ENCODE measurements at places on chromosomes 13 and 19. TPM values are rescaled to one million over a fixed set of nuclear protein-coding genes. Genes with fewer than 3 reads are reported as not detected.

Gene SLC10A2
- total RNA-seq: 0.19 TPM

Gene DOHH
- total RNA-seq: 12.2 TPM

DNA sequence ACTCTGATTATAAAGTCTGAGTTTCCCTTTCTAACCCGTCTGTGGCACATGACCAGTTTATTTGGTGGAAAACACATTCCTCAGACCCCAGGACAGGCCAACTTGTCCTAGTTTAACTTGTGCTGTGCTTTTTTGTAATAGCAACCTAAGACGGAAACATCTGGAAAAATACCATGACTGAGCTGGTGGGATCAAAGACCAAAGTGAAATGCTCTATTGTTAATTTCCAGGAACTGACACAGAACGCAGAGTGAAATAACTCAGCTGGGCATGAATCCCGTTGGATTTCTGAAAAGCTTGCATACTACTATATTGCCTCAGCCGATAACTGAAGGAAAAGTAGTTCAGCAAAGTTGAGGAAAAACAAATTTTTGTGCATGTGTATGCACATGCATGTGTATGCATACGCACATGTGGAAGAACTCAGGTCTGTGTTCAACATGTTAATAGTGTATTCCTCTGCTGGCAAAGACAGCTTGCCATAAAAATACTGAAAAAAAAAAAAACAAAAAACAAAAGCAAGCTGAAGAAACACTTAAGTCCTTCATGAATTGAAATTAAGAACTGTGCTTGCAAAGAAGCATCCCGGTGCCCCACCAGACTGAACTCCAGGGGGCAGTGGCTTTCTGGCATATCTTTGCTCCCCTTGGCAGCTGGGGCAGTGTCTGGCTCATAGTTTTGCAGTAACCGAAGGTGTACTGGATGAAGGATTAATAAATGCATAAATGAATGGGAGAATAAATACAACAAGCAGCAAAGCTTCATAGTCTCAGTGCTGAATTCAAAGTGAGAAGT lies 187.8 kb downstream of the LHFPL6 start:
- DNase-seq: no peak

DNA sequence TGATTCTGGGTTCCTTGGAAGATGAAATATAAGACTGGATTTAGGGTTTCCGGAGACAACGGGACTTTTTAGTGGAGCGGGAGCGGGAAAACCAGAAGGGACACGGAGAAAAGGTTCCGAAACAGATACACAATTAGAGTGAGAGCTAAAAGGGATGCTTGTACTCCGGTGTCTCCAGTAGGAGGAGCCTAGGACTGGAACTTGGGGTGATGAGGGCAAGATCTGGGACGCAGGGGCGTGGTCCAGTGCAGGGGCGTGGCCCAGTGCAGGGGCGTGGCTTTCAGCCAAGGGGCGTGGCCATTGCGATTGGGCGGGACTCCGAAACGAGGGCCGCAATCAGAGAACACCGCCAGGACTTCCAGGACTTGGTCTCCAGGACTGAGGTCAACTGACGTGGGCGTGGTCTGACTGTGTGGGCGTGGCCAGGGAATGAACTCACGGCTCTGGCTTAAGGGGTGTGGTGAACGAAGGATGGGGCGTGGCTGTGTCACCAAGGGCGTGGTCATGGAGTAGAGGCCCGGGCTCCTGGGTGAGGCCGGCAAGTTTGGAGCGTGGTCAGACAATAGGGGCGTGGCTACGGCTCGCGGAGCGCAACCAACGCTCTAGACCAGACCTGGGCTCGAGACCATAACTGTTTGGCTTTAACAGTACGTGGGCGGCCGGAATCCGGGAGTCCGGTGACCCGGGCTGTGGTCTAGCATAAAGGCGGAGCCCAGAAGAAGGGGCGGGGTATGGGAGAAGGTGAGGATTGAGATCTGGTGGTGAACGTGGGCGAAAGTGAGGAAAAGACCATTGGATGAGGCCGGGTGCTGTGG lies at the start of gene DKKL1:
Gene DKKL1, plus strand, starts transcription at position 610 of the 815 bp plus-strand sequence. Its CDS starts 122 bp downstream, at position 732.
- peak; percentile 99 for DNase-seq

- DNase-seq: no peak
Observed at GRCh38 chr19:13408889-13409518, 97.3 kb downstream of the CACNA1A start.
